ENCODE measurements at places on chromosomes 5 and 9. TPM values are rescaled to one million over a fixed set of nuclear protein-coding genes. Genes with fewer than 3 reads are reported as not detected.
A peak's percentile ranks its signal among the peaks of the same experiment; 100 is the strongest.

LRRC19 gene
- not detected for total RNA-seq

DNA sequence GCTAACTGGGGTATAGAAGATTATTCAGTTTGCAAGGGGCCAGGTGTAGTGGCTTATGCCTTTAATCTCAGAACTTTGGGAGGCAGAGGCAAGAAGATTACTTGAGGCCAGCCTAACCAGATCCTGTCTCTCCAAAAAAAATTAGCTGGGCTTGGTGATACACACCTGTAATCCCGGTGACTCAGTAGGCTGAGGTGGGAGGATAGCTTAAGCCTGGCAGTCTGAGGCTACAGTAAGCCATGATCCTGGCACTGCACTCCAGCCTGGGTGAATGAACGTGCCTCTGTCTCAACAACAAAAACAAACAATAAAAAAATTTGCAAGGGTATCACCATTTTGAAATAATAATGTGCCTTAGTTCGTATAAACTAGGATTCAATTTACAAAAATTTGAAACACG, 51.3 kb downstream of the BAAT start:
- H3K27ac ChIP-seq: no peak overlapping the region
- H3K36me3 ChIP-seq: no peaks in the 10 kb centered on the region
- H3K4me1 ChIP-seq: no peaks in the 10 kb centered on the region
- no peak for DNase-seq
- no peak overlapping the region for H3K4me3 ChIP-seq

GRCh38 chr5:97062046-97062445, 80.4 kb downstream of the LIX1 start:
- H3K27ac ChIP-seq: no peak overlapping the region

GRCh38 chr5:55638455-55638854, 73.7 kb downstream of the SLC38A9 start:
- peaks cover 24% of the 10 kb centered on the region for H3K4me1 ChIP-seq
- no peak overlapping the region for H3K4me3 ChIP-seq
- H3K27ac ChIP-seq: peak overlapping the region; percentile 67
- no peaks in the 10 kb centered on the region for H3K36me3 ChIP-seq

DNA sequence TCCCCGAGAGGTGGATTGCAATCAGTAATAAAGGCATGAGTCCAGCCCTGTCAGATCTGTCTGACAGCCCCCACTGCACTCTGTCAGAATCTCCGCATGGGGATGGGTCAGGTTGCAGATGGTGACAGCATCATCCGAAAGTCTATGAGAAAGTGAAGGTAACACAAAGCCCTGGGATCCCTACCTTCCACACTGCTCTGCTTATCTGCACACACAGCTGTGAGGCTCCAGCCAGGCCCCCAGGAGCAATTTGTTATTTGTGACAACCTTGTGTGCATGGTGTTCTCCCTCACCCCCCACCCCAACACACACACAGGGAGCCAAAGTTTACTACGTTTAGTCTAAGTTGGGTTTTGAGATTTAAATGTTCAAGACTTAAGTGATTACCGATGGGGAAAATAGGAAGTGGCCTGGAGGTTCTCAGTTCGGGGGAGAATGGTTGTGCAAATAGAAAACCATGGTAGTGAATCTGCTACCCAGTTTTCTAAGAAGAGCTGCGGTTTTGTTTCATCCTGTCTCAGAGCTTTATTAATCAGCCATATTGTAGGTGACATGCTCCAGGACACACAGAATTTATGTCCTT, 92.7 kb downstream of the SV2C start:
- no peak overlapping the region for H3K4me3 ChIP-seq
- no peak overlapping the region for H3K27ac ChIP-seq
- H3K27me3 ChIP-seq: no peaks in the 10 kb centered on the region
- H3K36me3 ChIP-seq: no peaks in the 10 kb centered on the region
- no peaks in the 10 kb centered on the region for H3K4me1 ChIP-seq

DNA sequence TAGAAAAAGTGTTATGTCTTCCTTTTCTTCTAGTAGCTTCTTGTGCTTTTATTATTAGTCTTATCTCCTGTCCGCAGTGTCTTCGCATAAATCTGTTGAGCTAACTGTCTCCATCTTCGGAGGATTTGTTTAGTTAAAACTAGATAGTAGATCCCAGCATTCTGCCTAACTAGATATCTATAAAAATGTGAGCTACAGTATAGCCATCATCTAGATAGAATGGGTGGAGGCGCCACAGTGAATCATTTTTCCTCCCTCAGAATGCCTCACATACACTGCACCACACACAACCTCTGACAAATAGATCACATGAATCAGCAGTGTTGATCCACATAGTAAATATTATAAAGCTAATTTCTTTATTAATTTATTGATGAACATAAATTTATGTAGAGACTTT, 220.3 kb upstream of the GAS1 start:
- H3K36me3 ChIP-seq: no peaks in the 10 kb centered on the region
- no peaks in the 10 kb centered on the region for H3K27me3 ChIP-seq
- H3K27ac ChIP-seq: no peak overlapping the region
- H3K4me1 ChIP-seq: no peaks in the 10 kb centered on the region

APBA1 gene
- total RNA-seq: 3.6 TPM

- H3K27me3 ChIP-seq: no peaks in the 10 kb centered on the region
- peak; percentile 45 for DNase-seq
- H3K36me3 ChIP-seq: no peaks in the 10 kb centered on the region
- no peak overlapping the region for H3K27ac ChIP-seq
These were observed 156.4 kb downstream of the DAB2IP start for GRCh38 chr9:121807823-121808278.

ENTPD2 gene
- not detected for total RNA-seq

TSSK1B gene
- not detected for total RNA-seq

ADCY2 gene
- total RNA-seq: 4.4 TPM

KIF20A gene
- total RNA-seq: 33.8 TPM

GRCh38 chr5:178336889-178337288, 104.3 kb upstream of the PHYKPL start:
- no peaks in the 10 kb centered on the region for H3K36me3 ChIP-seq
- DNase-seq: no peak
- peaks cover 1% of the 10 kb centered on the region for H3K4me1 ChIP-seq
- H3K27ac ChIP-seq: no peak overlapping the region
- H3K4me3 ChIP-seq: no peak overlapping the region
- H3K27me3 ChIP-seq: no peaks in the 10 kb centered on the region

XRCC4 gene
- total RNA-seq: 1.3 TPM

- H3K36me3 ChIP-seq: no peaks in the 10 kb centered on the region
- no peaks in the 10 kb centered on the region for H3K4me1 ChIP-seq
- H3K4me3 ChIP-seq: no peak overlapping the region
- H3K27me3 ChIP-seq: no peaks in the 10 kb centered on the region
These were observed 236.4 kb downstream of the CAAP1 start for GRCh38 chr9:26656003-26656870.

PTBP3 gene
- total RNA-seq: 25.0 TPM

LMX1B gene
- not detected for total RNA-seq

GRCh38 chr9:124258607-124259157, 933 bp downstream of the NEK6 start:
- H3K36me3 ChIP-seq: no peaks in the 10 kb centered on the region
- no peaks in the 10 kb centered on the region for H3K27me3 ChIP-seq
- DNase-seq: no peak
- peaks cover 3% of the 10 kb centered on the region for H3K4me1 ChIP-seq
- peak overlapping the region; percentile 55 for H3K4me3 ChIP-seq

DNA sequence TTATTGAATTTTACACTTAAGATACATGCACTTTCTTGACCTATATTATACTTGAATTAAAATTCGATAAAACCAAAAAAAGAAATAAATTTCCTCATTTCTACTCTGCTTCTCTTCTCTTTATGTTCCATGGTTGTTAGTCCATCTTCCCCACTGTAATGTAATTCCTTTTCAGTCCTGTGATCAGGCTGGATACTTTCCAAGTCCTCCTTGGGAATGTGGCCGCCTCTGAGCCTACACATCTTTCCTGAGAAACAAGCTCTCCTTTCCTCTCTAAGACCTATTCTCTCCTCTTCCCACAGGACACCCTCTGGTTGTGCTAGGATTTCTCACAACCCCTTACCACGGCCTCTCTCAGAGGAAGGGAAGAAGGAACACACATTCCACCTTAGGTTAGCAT, 285.1 kb downstream of the DNAH5 start:
- no peaks in the 10 kb centered on the region for H3K4me1 ChIP-seq
- DNase-seq: no peak
- no peak overlapping the region for H3K4me3 ChIP-seq
- H3K27ac ChIP-seq: no peak overlapping the region
- H3K27me3 ChIP-seq: no peaks in the 10 kb centered on the region

GRCh38 chr5:81145329-81145935, 87.7 kb upstream of the CKMT2 start:
- no peak overlapping the region for H3K4me3 ChIP-seq
- H3K4me1 ChIP-seq: no peaks in the 10 kb centered on the region
- no peaks in the 10 kb centered on the region for H3K27me3 ChIP-seq
- no peak for DNase-seq

BTNL8 gene
- total RNA-seq: 2.9 TPM

DNA sequence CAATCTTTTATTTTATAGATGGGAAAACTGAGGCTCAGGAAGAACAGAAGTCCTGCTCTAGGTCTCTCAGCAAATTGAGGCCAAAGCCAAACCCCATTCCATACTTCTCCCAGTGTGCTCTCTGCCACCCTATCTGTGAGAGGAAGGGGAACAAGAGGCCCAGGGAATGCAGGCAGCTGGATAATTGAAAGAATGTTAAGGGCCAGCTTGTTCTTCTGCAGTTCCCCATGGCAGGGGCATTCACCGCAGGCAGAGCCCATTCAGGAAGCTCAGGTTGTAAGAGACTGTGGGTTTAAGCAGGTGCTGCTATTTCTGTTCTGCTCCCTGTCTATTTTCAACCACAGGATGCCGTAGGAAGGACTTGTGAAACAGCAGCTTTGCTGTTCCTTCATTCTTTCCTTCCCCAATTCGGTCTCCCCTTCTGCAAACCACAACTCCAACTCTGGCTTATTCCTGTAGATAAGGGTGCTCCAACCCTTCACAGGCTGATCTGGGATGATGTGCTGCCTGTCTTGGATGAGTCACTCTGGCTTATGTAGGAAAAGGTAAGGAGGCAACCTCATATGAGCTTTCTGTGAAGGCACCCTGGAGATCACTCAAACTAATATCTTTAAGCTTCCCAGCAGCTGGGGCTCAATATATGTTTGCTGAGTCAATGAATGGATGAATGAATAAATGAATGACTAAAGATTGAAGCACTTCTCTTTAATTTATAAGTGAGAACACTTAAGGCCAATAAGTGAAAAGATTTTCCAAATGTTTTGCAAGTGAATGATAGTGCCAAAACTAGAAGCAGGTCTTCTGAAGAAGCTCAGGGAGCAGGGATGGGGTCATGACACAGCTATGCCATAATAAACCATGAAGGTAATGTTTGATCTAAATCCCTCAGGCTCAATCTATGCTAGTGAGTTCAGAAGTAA, 377.6 kb downstream of the BRINP1 start:
- H3K36me3 ChIP-seq: no peaks in the 10 kb centered on the region
- H3K4me1 ChIP-seq: no peaks in the 10 kb centered on the region
- DNase-seq: no peak
- no peak overlapping the region for H3K27ac ChIP-seq
- no peaks in the 10 kb centered on the region for H3K27me3 ChIP-seq

DNA sequence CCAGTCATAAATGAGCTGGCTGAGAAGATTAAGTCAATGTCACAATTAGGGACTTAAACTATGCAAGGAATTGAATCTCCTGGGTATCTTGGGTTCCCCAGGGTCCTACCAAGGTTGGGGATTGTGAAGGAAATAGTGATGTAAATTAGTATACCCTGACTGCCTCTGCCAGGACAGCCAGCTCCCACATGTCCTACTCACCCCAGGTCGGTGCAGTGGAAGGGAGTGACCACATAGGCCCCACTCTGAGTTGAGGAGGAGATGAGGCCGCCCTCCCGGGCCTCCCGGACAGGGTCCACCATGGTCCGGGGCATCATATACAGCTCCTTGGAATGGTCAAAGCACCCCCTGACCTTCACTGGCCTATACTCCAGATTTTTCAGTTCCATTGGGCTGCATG, 2.7 kb downstream of the SURF1 start:
- H3K36me3 ChIP-seq: no peaks in the 10 kb centered on the region
- no peak overlapping the region for H3K4me3 ChIP-seq
- no peaks in the 10 kb centered on the region for H3K4me1 ChIP-seq
- no peak for DNase-seq
- H3K27me3 ChIP-seq: no peaks in the 10 kb centered on the region
- no peak overlapping the region for H3K27ac ChIP-seq

- no peaks in the 10 kb centered on the region for H3K36me3 ChIP-seq
- H3K27me3 ChIP-seq: no peaks in the 10 kb centered on the region
- DNase-seq: no peak
These were observed 30.4 kb downstream of the NUDT12 start for GRCh38 chr5:103532086-103532734.

DNA sequence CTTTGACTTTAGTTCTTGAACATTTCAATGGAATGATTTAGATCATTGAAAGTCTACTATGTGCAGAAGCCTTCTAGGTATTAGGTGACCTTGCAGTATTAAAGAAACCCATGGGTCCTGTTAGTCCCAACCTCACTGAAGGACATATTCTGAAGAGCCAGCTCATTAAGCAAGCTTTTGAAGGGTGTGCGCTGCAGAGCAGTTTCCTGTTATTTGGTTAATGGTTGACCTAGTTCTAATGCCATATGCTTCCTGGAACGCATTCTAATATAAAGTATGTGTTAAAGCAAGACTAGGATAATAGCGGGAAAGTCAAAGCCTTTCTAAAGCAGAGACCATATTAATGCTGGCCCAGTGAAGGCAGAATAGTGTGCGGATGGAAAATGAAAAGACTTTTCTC, 20.1 kb downstream of the ZNF462 start:
- H3K4me1 ChIP-seq: peaks cover 4% of the 10 kb centered on the region
- no peak for DNase-seq
- H3K27me3 ChIP-seq: no peaks in the 10 kb centered on the region
- no peak overlapping the region for H3K27ac ChIP-seq

SLCO6A1 gene
- not detected for total RNA-seq

LMAN2 gene
- total RNA-seq: 83.2 TPM

KIF4B gene
- not detected for total RNA-seq

GRCh38 chr5:66248874-66249273, 104.8 kb downstream of the SREK1 start:
- no peak overlapping the region for H3K27ac ChIP-seq
- H3K36me3 ChIP-seq: no peaks in the 10 kb centered on the region
- no peak overlapping the region for H3K4me3 ChIP-seq
- no peak for DNase-seq

DNA sequence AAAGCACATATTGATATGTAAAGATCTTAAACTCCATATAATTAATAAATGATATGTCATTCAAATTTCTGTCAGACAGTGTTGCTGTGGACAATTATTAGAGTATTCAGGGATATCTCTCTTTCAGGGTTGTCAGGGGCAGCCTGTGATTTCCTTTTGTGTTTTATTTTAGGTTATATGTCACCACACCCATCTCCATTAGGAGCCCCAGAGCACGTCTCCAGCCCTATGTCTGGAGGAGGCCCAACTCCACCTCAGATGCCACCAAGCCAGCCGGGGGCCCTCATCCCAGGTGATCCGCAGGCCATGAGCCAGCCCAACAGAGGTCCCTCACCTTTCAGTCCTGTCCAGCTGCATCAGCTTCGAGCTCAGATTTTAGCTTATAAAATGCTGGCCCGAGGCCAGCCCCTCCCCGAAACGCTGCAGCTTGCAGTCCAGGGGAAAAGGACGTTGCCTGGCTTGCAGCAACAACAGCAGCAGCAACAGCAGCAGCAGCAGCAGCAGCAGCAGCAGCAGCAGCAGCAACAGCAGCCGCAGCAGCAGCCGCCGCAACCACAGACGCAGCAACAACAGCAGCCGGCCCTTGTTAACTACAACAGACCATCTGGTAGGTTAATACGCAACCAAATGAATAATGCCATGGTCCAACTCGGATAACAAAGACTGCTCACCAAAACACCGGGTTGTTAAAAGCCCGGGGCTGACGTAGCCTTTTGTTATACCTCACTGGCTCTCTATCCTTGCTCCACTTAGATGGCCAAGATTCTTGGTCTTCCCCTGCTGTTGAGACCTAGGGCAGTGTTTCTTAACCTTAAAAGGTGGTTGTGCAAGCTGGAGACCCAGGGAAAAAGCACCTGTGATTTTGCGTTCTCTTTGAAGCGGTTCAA, 24.4 kb downstream of the SMARCA2 start:
- no peaks in the 10 kb centered on the region for H3K36me3 ChIP-seq
- H3K27ac ChIP-seq: no peak overlapping the region
- H3K4me3 ChIP-seq: no peak overlapping the region
- DNase-seq: no peak
